Activated CD4-positive, alpha-beta T cell treated with anti-CD3 and anti-CD28 coated beads for 4 hours (primary cell): ENCODE measurements at places on chromosomes 16 and 17.

DNA sequence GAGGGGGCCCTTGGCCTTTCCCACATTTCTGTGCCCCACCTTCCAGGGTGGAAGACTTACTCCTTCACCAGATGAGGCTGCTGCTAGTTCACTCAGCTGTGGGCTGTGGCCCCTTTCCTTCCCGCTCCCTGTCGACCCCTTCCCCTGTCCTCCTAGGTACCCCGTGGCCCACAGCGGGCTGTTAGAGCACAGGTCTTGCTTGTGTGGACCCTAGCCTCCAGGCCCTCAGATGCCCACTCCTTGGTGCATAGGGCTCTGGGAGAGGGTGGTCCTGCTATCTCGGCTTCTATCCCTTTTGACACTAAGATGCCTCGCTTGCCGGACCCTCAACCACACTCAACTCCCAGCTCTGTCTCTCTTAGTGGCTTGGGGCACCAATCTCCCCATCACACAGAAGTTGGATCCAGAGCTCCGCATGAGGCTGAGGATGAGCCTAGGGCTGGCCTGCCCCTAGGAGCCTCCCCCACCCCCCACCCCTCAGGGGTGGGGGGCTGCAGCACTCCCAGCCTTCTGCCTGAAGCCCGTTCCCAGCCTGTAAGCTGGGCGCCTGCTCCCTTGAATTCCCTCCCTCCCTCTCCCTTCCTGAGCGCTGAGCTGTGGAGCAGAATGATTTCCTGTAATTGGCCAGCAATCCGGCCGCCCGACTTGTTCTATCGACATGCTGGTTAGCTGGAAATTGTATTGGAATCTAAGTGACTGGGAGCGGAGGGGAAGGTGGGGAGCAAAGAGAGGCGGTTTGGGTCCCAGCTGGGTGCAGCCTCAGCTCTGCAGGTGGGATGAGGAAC, 30.9 kb downstream of the DCAKD start:
- no peak for DNase-seq

- DNase-seq: no peak
Measured at GRCh38 chr16:3046641-3047386, 453 bp downstream of the MMP25 start.

DNA sequence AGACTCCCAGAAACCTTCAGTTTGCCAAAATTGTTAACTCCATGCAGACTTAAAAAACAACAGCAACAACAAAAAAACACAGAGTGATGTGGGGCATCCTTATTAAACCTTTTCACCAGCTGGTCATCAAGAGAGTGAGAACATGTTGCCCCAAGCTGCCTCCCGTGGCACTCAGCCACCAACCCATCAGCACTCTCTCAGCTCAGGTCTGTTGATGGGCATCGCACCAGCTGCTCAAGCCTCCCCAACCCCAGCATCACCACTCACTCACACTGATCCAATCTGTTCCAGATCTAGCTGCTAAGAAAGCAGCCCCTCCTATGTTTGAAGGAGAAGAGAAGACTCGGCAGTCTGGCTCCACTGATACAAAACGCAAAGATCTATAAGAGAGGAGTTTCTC, 46.8 kb downstream of the SLC39A11 start:
- DNase-seq: no peak

DNA sequence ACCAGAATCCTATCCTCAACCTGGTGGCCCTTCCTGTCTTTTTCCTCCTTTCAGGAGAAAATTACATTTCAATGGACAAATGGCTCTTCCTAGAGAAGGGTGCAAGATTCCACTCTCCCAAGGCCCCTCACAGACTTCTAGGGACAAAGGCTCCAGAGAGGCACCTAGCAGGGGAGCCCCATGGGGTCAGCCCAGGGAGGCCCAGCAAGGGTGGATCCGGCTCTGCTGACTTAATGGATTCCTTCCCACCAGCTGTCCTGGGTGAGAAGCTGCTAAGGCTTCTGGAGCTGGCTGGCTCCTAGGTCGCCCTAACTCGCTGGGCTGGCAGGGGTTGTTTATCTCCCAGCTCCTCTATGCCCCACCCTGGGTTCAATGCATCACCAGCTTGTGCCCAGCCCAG, 152.4 kb downstream of the ZNF423 start:
- no peak for DNase-seq

- no peak for DNase-seq
Measured at GRCh38 chr17:80774643-80775281, 216.9 kb upstream of the CHMP6 start.

GRCh38 chr16:66489385-66489784, 60.5 kb downstream of the TK2 start:
- no peak for DNase-seq

GRCh38 chr16:86580063-86580790, 1.9 kb downstream of the FOXL1 start:
- no peak for DNase-seq

- DNase-seq: no peak
Measured at GRCh38 chr16:88812513-88813268, 963 bp upstream of the APRT start.

DNA sequence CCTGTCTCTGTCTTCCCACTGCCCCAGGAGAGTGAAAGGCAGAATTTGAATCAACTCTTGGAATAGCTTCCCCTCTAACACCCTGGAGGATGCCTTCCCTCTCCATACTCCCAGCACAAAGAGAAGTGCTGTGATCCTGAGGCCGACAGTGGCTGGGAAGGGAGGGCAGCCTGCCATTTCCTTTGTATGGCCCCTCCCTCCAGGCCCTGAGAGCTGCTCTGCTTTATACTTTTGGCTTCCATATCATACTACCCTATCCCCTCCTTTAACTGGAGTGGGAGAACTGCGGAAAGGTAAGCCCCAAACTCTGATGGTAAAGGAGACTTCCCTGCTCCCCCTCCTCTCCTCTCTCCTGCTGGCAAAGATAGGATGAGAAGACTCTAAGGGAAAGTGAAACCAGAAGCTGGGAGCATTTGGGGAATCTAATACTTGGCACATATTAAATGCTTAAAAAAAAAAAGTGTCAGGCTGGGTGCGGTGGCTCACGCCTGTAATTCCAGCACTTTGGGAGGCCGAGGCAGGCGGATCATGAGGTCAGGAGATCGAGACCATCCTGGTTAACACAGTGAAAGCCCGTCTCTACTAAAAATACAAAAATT, 4.1 kb upstream of the MED24 start:
- no peak for DNase-seq

- DNase-seq: no peak
Measured at GRCh38 chr16:48901712-48902374, 291.9 kb upstream of the N4BP1 start.

- no peak for DNase-seq
Measured at GRCh38 chr16:50154420-50154950, 1.4 kb downstream of the TENT4B start.

DNA sequence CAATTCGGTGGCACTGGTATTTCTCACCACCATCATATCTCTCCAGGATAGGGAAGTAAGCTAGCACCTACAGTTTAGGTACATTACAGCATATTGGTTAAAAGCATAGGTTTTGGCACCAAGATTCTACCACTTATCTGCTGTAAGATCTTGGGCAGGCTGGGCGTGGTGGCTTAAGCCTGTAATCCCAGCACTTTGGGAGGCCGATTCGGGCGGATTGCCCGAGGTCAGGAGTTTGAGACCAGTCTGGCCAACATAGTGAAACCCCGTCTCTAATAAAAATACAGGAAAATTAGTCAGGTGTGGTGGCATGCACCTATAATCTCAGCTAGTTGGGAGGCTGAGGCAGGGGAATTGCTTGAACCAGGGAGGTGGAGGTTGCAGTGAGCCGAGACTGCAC, 51.4 kb downstream of the GPATCH8 start:
- DNase-seq: no peak
